ENCODE measurements at places on chromosomes 4 and X.
A peak's percentile ranks its signal among the peaks of the same experiment; 100 is the strongest.

GRCh38 chrX:72269671-72270251, 7.3 kb downstream of the RPS4X start:
- no peak overlapping the region for H3K4me3 ChIP-seq
- DNase-seq = no peak
- no peaks in the 10 kb centered on the region for H3K27me3 ChIP-seq
- H3K4me1 ChIP-seq = no peaks in the 10 kb centered on the region

DNA sequence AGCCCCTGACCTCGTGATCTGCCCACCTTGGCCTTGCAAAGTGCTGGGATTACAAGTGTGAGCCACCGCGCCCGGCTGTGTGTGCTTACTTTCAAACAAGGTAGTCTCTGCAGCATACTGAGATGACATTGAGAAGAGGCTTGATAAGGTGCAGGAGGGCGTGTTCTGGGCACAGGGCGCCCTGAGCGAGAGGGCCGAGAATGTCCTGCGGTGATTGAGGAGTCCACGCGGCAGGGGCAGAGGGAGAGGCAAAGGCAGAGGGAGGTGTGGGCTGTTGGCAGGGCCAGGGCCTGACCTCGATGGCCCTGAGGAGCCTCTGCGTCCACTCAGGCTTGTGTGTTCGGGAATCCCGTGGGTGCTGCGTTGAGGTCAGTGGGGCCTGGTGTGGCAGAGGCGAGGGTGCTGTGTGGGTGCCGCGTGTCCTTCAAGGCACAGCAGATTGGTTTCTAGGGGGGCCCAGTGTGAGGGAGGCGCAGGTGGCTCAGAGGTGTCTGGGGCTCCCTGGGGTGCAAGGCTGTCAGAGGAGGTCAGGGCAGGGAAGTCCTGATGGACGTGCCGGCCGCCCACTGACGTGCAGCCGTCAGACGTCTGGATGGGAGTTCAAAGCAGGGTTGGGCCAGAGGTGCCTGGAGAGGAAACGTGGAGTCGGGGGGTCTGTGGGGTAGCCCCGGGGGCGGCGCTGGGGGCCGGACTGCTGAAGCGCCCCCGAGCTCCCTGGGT, 12.1 kb downstream of the PCGF3 start:
- H3K27ac ChIP-seq = no peak overlapping the region
- H3K36me3 ChIP-seq = no peaks in the 10 kb centered on the region
- DNase-seq = no peak
- H3K4me3 ChIP-seq = no peak overlapping the region
- peaks cover 21% of the 10 kb centered on the region for H3K4me1 ChIP-seq
- no peaks in the 10 kb centered on the region for H3K27me3 ChIP-seq

GRCh38 chr4:70586841-70587240, 5.2 kb upstream of the AMBN start:
- no peak overlapping the region for H3K27ac ChIP-seq
- no peaks in the 10 kb centered on the region for H3K4me1 ChIP-seq
- H3K4me3 ChIP-seq = no peak overlapping the region
- no peaks in the 10 kb centered on the region for H3K27me3 ChIP-seq
- DNase-seq = no peak

GRCh38 chrX:154096140-154097002, 1.1 kb downstream of the MECP2 start:
- peak overlapping the region; percentile 83 for H3K4me3 ChIP-seq
- H3K27ac ChIP-seq = peak overlapping the region; percentile 98
- H3K4me1 ChIP-seq = peaks cover 5% of the 10 kb centered on the region
- peak; percentile 34 for DNase-seq
- no peaks in the 10 kb centered on the region for H3K27me3 ChIP-seq

DNA sequence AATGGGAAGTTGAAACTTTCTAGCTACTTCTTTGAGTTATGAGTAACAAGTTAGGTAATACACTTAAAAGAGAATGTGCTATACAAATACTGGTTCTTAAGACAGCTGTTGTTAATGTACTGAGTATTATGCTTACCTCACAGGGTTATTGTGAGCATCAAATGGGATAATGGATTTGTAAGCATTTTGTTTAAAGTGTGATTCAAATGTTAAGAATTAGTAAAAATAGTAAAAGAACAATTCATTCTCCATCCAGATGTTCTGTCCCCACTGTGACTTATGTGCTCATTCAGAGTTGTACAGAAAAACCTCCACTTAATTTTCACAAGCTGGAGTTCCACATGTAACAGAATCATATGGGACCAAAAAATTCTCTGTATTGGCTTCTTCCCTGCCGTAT, 63.6 kb downstream of the AR start:
- H3K4me1 ChIP-seq = no peaks in the 10 kb centered on the region
- DNase-seq = no peak
- H3K27ac ChIP-seq = no peak overlapping the region
- H3K27me3 ChIP-seq = no peaks in the 10 kb centered on the region

GRCh38 chr4:40200875-40201801, 4.3 kb downstream of the RHOH start:
- H3K4me1 ChIP-seq = peaks cover 2% of the 10 kb centered on the region
- H3K36me3 ChIP-seq = no peaks in the 10 kb centered on the region

DNA sequence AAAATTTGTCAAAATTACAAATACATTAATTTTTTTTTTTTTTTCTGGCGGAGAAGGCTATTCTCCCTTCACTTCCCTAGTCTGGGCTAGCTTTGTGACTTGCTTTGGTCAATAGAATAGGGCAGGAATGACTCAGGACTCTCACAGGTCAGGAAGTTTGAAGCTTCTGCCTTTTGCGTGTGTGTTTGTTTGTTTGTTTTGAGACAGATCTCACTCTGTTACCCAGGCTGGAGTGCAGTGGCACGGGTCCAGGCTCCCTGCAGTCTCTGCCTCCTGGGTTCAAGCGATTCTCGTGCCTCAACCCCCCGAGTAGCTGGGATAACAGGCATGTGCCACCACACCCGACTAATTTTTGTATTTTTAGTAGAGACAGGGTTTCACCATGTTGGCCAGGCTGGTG, 55.9 kb upstream of the USP9X start:
- no peak for DNase-seq
- H3K27me3 ChIP-seq = no peaks in the 10 kb centered on the region
- H3K4me3 ChIP-seq = no peak overlapping the region
- H3K4me1 ChIP-seq = no peaks in the 10 kb centered on the region
- no peak overlapping the region for H3K27ac ChIP-seq

DNA sequence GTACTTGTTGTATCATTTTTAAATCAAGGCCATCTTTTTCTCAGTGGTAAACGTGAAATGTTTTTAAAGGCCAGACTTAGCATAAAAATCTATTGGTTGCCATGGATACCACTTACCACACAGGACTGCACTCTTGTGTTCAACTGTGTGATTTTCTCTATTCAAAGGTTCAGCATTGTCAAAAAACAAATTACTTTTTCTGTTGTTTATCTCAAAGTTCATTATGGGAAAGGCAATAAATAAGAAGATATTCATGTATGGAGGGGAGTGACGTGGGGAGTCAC, 231.0 kb upstream of the GATB start:
- DNase-seq = no peak
- no peak overlapping the region for H3K4me3 ChIP-seq
- H3K36me3 ChIP-seq = no peaks in the 10 kb centered on the region
- H3K4me1 ChIP-seq = no peaks in the 10 kb centered on the region
- no peaks in the 10 kb centered on the region for H3K27me3 ChIP-seq
- no peak overlapping the region for H3K27ac ChIP-seq

- no peak for DNase-seq
- peaks cover 4% of the 10 kb centered on the region for H3K4me1 ChIP-seq
- no peaks in the 10 kb centered on the region for H3K27me3 ChIP-seq
- no peaks in the 10 kb centered on the region for H3K36me3 ChIP-seq
- no peak overlapping the region for H3K4me3 ChIP-seq
Measured at GRCh38 chr4:75849461-75849860, 52.8 kb downstream of the PPEF2 start.

GRCh38 chrX:25976683-25977310, 161.3 kb upstream of the MAGEB18 start:
- H3K27ac ChIP-seq = no peak overlapping the region
- no peak for DNase-seq
- no peaks in the 10 kb centered on the region for H3K36me3 ChIP-seq
- H3K4me3 ChIP-seq = no peak overlapping the region

- no peaks in the 10 kb centered on the region for H3K36me3 ChIP-seq
- H3K4me3 ChIP-seq = peak overlapping the region; percentile 91
- no peaks in the 10 kb centered on the region for H3K27me3 ChIP-seq
- H3K4me1 ChIP-seq = peaks cover 4% of the 10 kb centered on the region
- DNase-seq = no peak
Measured at GRCh38 chr4:51842167-51842553, 793 bp upstream of the DCUN1D4 start.

- H3K27me3 ChIP-seq = peaks cover 2% of the 10 kb centered on the region
- H3K4me3 ChIP-seq = no peak overlapping the region
- no peak for DNase-seq
- no peaks in the 10 kb centered on the region for H3K4me1 ChIP-seq
- no peaks in the 10 kb centered on the region for H3K36me3 ChIP-seq
Measured at GRCh38 chr4:135277980-135278315, 1076.4 kb upstream of the PABPC4L start.

DNA sequence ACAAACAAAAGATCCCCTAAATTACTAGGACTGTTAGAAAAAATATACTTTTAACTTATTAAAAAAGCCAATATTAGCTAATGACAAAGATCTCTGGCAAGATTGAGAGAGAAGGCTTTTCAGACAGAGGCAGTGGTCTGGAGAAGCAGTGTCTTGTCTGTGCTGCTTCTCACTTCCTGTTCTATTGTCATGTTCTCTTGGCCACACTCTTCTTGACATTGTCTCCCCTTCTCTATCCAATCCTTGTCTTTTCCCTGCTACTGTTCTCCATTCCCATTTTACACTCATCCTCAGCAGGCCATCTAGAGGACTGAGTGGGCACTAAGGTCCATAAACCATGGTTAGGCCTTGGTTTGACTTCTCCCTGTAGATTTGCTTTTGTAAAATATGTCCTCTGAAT, 14.0 kb upstream of the TAPT1 start:
- no peaks in the 10 kb centered on the region for H3K27me3 ChIP-seq
- H3K27ac ChIP-seq = no peak overlapping the region
- DNase-seq = no peak
- no peaks in the 10 kb centered on the region for H3K36me3 ChIP-seq
- H3K4me1 ChIP-seq = no peaks in the 10 kb centered on the region

GRCh38 chrX:18676050-18676449, 4.1 kb upstream of the RS1 start:
- H3K4me3 ChIP-seq = no peak overlapping the region
- no peaks in the 10 kb centered on the region for H3K4me1 ChIP-seq
- DNase-seq = no peak
- no peaks in the 10 kb centered on the region for H3K27me3 ChIP-seq
- no peaks in the 10 kb centered on the region for H3K36me3 ChIP-seq
- H3K27ac ChIP-seq = no peak overlapping the region

DNA sequence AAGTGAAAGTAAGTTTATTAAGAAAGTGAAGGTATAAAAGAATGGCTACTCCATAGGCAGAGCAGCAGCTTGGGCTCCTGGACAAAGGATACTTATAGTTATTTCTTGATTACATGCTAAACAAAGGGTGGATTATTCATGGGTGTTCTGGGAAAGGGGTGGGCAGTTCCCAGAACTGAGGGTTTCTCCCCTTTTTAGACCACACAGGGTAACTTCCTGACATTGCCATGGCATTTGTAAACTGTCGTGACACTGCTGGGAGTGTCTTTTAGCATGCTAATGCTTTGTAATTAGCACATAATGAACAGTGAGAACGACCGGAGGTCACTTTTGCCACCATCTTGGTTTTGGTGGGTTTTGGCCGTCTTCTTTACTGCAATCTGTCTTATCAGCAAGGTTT, 557.6 kb downstream of the SPRY1 start:
- H3K27me3 ChIP-seq = no peaks in the 10 kb centered on the region
- H3K27ac ChIP-seq = no peak overlapping the region
- H3K36me3 ChIP-seq = no peaks in the 10 kb centered on the region

GRCh38 chr4:48196758-48197504, 62.9 kb upstream of the TXK start:
- no peaks in the 10 kb centered on the region for H3K36me3 ChIP-seq
- no peaks in the 10 kb centered on the region for H3K4me1 ChIP-seq
- H3K27me3 ChIP-seq = no peaks in the 10 kb centered on the region
- no peak overlapping the region for H3K4me3 ChIP-seq
- DNase-seq = no peak

- no peaks in the 10 kb centered on the region for H3K27me3 ChIP-seq
- peak; percentile 38 for DNase-seq
- no peaks in the 10 kb centered on the region for H3K36me3 ChIP-seq
- no peak overlapping the region for H3K4me3 ChIP-seq
- no peak overlapping the region for H3K27ac ChIP-seq
Measured at GRCh38 chr4:26272654-26273615, 47.9 kb upstream of the RBPJ start.

- no peaks in the 10 kb centered on the region for H3K27me3 ChIP-seq
- peaks cover 1% of the 10 kb centered on the region for H3K4me1 ChIP-seq
- H3K36me3 ChIP-seq = no peaks in the 10 kb centered on the region
- no peak overlapping the region for H3K4me3 ChIP-seq
- no peak overlapping the region for H3K27ac ChIP-seq
Measured at GRCh38 chrX:103549916-103550315, 30.6 kb upstream of the RAB40A start.

DNA sequence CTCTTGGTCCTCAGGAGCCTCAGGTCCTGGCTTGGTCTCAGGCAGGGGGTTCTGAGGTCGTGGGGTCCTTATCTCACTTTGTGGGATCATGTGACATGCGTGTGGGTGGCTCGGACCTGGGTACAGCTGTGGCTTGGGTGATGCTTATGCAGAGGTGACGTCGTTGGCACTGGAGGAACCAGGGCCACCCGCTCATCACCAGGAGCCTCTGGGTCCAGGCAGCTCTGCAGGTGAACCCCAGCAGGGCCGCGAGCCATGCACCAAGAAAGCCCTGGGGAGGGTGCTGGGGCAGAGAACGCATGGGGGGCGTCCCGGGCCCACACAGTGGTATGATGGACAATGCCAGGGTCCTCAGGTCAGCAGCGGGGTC, 8.7 kb downstream of the ATP5ME start:
- no peaks in the 10 kb centered on the region for H3K36me3 ChIP-seq
- no peak overlapping the region for H3K27ac ChIP-seq
- no peaks in the 10 kb centered on the region for H3K27me3 ChIP-seq
- peaks cover 12% of the 10 kb centered on the region for H3K4me1 ChIP-seq

- H3K4me3 ChIP-seq = no peak overlapping the region
- peaks cover 15% of the 10 kb centered on the region for H3K4me1 ChIP-seq
- no peaks in the 10 kb centered on the region for H3K36me3 ChIP-seq
- no peaks in the 10 kb centered on the region for H3K27me3 ChIP-seq
Measured at GRCh38 chr4:2246384-2247127, 4.6 kb upstream of the HAUS3 start.
